Naive thymus-derived CD4-positive, alpha-beta T cell (primary cell): ENCODE measurements at places on chromosomes 12 and 14.

DNA sequence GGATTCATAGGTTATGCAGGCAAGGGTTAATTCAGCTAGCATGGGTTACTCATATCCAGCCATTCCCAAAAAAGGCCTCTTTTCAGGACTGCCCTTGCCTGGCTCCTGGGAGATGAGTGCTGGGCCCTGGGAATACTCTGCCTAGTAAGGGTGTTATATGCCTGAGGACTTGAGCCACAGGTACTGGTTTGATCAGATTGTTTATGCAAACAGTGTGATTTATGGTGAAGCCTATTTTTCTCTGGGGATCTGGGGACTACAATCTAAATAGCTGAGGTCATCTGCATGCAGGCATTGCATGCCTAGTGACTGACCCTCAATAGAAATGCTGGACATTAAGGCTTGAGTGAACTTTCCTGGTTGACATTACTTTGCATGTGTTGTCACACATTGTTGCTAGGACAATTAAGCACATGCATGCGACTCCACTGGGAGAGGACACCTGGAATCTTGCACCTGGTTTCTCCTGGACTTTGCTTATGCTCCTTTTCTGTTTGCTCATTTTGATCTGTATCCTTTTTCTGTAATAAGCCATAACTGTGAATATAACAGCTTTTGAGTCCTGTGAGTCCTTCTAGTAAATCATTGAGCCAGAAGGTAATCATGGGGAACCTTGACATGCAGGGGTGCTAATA lies 73.0 kb downstream of the RAD51B start:
- H3K4me1 ChIP-seq: no peaks in the 10 kb centered on the region
- no peaks in the 10 kb centered on the region for H3K36me3 ChIP-seq
- no peaks in the 10 kb centered on the region for H3K27me3 ChIP-seq
- no peak overlapping the region for H3K27ac ChIP-seq
- no peak for DNase-seq

DNA sequence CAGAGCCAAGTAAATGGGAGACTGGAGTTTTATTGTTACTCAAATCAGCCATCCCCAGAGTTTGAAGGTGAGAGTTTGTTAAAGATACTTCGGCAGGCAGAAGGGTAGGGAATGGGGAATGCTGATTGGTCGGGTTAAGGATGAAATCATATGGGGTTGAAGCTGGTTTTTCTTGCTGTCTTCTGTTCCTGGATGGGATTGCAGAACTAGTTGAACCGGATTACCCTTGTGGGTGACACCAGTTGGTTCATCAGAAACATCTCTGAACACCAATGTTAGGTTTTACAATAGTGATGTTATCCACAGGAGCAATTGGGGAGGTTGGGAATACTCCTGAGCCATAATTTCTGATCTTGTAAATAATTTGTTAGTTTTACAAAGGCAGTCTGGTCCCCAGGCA lies 18.7 kb upstream of the SMCO2 start:
- no peaks in the 10 kb centered on the region for H3K27me3 ChIP-seq
- H3K27ac ChIP-seq: no peak overlapping the region
- H3K4me3 ChIP-seq: no peak overlapping the region
- H3K4me1 ChIP-seq: no peaks in the 10 kb centered on the region
- DNase-seq: no peak
- no peaks in the 10 kb centered on the region for H3K36me3 ChIP-seq

DNA sequence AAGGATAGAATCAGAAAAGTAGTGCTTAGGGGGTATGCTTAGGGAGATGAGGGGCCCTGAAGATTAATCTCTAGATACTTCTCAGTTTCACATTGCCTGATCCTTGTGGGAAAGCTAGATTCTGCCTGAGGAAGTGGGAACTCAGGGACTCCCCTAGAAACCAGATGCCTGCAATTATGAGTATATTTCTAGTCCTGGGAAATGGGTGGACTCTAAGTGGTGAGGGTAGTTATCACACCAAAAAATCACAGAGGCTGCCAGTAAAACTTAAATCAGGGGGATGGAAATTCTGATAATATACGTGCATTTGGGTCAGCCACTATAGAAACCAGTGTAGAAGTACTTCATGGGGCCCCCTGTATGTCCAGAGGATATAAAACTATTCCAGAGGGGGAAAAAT lies 18.3 kb downstream of the HOXC4 start:
- no peak for DNase-seq
- H3K27ac ChIP-seq: no peak overlapping the region
- H3K4me3 ChIP-seq: no peak overlapping the region
- no peaks in the 10 kb centered on the region for H3K4me1 ChIP-seq
- H3K36me3 ChIP-seq: no peaks in the 10 kb centered on the region

- DNase-seq: no peak
- no peaks in the 10 kb centered on the region for H3K27me3 ChIP-seq
- no peaks in the 10 kb centered on the region for H3K4me1 ChIP-seq
- H3K27ac ChIP-seq: no peak overlapping the region
- no peak overlapping the region for H3K4me3 ChIP-seq
Measured at GRCh38 chr12:50988051-50988450, 35.7 kb downstream of the HIGD1C start.

GRCh38 chr12:57195611-57196371 lies 20.8 kb upstream of the NXPH4 start:
- no peak overlapping the region for H3K27ac ChIP-seq
- peaks cover 14% of the 10 kb centered on the region for H3K36me3 ChIP-seq
- no peaks in the 10 kb centered on the region for H3K4me1 ChIP-seq
- DNase-seq: no peak

GRCh38 chr14:93923626-93924025 lies 3.5 kb upstream of the FAM181A start:
- H3K27me3 ChIP-seq: no peaks in the 10 kb centered on the region
- H3K4me3 ChIP-seq: no peak overlapping the region
- no peaks in the 10 kb centered on the region for H3K36me3 ChIP-seq
- no peaks in the 10 kb centered on the region for H3K4me1 ChIP-seq
- DNase-seq: no peak

GRCh38 chr12:28869197-28869596 lies 279.9 kb upstream of the FAR2 start:
- no peaks in the 10 kb centered on the region for H3K4me1 ChIP-seq
- DNase-seq: no peak
- H3K27me3 ChIP-seq: no peaks in the 10 kb centered on the region
- H3K36me3 ChIP-seq: no peaks in the 10 kb centered on the region

- H3K36me3 ChIP-seq: no peaks in the 10 kb centered on the region
- no peak overlapping the region for H3K27ac ChIP-seq
- no peak overlapping the region for H3K4me3 ChIP-seq
- H3K4me1 ChIP-seq: no peaks in the 10 kb centered on the region
- DNase-seq: no peak
Measured at GRCh38 chr12:32457251-32458025, 58.1 kb downstream of the FGD4 start.
